ENCODE measurements at places on chromosomes 4 and X.

GRCh38 chr4:57117491-57117890 lies 7.3 kb upstream of the IGFBP7 start:
- DNase-seq: no peak

GRCh38 chrX:73289039-73289438 lies 74.4 kb upstream of the NAP1L2 start:
- DNase-seq: no peak

- no peak for DNase-seq
Measured at GRCh38 chr4:130054908-130055307, 959.0 kb downstream of the C4orf33 start.

DNA sequence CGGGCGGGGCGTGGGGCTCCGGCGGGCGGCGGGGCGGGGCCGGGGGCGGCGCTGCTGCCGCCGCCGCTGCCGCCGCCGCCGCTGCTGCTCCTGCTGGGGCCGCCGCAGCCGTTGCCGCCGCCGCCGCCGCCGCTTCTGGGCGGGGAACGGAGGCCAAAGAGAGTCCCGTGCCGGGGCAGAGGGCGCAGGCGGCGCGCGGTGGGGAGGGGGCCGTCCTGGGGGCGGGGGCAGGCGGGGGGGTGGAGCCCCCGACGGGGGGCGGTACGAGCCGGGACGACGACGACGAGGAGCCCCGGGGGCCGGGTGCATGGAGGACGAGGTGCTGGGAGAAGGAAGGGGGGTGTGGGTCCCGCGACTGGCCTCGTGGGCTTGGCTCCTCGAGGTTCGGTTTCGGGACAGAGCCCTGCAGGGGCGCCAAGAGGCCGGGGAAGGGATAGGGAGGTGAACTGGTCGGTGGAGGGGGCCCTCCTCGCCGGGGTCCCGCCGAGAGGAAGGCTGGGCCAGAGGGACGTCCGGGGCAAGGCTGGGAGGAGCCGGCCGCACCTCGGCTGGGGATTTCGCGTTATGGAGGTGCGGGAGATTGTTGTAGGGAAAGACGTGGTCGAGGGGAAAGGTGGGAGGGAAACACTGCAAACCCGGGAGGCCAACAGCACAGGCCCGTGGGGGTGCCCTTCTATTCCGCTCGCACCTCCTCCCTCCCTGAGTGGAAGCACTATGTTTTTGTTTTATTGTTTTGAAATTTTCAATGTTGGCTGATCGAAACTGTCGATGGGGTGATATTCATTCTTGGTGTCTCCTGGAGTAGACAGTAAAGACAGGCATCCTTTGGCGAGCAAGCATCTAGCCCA lies 1.9 kb downstream of the BCORL1 start:
- no peak for DNase-seq

DNA sequence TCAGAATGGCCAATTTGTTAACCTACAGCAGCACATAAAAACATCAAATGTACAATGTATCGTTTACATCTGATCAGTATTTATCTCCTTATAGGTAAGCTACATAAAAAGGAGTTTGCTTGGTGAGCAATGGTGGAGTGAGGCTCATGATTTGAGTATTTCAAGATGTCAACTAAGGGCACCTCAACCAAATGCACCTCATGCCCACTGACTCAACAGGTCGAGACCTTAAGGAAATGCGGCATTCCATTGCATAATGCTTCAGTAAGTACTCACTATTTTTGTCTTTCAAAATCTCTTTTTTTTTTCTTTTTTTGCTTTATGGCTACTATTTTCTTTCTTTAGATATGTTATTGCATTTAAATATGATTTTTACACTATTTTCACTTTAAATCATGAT lies 181.0 kb upstream of the TLL1 start:
- DNase-seq: no peak

DNA sequence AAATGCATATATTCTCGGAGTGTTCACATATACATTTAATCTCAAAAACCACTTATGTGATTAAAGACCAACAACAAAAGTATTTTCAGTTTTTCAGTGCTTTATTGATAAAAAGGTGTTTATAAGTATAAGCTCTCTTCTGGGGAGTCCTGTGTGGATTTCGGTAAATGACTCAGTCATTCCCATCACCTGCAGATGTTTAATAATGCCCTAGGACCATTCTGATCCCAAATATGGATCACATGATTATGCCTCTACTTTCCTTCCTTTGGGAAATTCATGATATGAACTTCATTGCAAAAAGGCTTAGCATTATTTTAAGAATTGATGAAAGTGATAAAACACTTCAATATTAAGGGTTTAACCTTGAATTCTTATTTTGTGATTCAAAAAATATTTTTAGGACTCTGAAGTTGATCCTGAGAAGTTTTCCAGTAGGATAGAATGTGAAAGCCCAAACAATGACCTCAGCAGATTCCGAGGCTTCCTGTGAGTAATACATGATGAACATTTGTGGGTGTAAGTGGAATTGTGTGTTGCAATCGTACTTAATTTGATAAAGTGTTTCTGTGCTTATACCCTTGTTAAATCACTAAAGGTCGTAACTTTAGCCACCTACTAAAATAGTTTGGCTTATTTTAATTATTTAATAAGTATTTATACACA lies 40.2 kb downstream of the ATP10D start:
- DNase-seq: no peak

GRCh38 chr4:26062215-26062614 lies 148.2 kb downstream of the SMIM20 start:
- no peak for DNase-seq

DNA sequence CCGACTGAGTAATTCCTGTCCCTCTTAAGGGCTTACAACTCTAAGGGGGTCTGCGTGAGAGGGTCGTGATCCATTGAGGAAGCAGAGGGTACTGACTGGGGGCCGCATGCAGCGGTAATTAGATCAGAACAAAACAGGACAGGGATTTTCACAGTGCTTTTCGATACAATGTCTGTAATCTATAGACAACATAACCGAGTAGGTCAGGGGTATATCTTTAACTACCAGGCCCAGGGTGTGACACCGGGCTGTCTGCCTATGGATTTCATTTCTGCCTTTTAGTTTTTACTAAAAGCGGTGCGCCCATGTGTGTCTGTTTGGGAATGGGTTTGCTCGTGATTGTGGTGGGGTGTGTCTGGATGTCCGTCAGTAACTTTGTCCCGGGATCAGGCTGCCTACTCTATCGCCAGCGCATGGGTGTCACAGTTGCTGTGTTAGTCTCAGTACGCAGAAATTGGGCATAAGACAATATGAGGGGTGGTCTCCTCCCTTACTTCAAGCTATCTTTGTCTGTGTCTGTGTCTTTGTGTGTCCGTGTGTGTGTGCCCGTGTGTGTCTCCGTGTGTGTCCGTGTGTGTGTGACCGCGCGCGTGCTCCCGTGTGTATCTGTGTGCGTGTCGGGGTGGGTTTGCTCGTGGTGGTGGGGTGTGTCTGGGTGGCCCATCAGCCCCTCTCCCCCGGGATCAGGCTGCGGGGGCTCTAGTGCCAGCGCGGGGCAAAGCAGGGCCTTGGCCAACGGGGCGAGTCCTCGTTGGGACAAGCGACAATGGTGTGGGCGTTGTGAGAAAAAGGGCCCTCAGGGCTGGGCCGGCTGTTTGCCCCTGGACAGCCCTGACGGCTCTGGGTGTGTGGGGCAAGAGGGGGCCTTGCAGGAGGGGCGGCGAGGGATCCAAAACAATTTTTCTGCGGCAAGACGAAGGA lies 10.4 kb downstream of the FRG2 start:
- DNase-seq: no peak

- DNase-seq: no peak
Measured at GRCh38 chr4:185002784-185003183, 15.5 kb upstream of the HELT start.

DNA sequence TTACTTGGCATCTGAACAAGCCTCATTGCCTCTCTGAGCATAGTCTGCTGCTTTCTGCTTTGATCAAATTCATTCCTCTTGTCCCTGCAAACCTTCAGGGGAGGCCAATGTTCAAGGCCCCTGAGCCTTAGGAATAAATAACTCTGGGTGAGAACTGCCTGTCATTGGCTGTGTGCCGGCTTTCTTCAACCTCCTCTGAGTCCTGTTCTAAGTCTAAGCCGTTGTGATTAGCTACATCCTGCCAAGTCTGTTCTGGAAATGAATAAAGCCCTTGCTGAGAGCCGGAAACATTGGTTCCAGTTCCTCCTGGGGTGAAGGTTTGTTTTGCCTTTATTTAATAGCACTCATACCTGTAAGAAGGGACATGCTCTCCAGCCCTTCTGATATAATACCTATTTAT lies 13.8 kb downstream of the RNF4 start:
- no peak for DNase-seq

- DNase-seq: no peak
Measured at GRCh38 chr4:173345648-173346047, 11.5 kb upstream of the HMGB2 start.

- no peak for DNase-seq
Measured at GRCh38 chr4:38106886-38107514, 146.8 kb downstream of the PTTG2 start.

DNA sequence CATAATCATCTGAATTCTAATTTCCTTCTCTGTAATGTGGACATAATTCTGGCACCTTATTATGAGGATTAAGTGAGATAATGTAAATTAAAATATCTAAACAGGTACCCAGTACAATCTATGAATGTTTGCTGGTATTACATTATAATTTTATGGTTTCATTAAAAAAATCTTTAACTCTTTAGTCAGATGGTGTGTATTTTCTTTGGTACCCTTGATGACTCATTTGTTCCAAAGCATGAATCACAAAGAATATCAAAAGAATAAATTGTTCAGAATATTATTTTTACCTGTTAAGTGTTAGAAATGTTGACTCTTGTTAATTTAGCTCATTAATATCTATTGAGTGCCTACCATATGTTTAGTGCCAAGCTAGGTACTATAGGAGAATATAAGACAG lies 74.3 kb downstream of the SNX25 start:
- no peak for DNase-seq

DNA sequence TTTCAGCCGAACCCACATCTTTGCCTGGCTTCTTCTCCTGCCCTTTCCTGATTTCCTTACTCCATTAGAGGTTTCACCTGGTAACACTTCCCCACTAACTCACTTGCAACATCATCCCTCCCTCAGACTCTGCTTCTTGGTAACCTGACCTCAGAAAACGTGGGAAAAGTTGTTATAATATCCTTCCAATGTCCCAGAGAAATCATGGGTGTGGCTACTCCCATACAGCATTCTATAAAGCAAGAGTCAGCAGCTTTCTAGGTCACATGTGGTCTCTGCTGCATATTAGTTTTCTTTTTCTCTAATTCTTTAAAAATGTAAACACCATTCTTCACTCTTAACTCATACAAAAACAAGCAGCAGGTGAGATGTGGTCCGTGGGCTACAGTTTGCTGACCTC lies 283.1 kb upstream of the MAOA start:
- no peak for DNase-seq

- no peak for DNase-seq
Measured at GRCh38 chrX:154002215-154002719, 17.4 kb downstream of the IRAK1 start.

GRCh38 chr4:25904748-25905082 lies 9.3 kb upstream of the SMIM20 start:
- no peak for DNase-seq

GRCh38 chr4:116357758-116358157 lies 727.6 kb downstream of the TRAM1L1 start:
- DNase-seq: no peak

DNA sequence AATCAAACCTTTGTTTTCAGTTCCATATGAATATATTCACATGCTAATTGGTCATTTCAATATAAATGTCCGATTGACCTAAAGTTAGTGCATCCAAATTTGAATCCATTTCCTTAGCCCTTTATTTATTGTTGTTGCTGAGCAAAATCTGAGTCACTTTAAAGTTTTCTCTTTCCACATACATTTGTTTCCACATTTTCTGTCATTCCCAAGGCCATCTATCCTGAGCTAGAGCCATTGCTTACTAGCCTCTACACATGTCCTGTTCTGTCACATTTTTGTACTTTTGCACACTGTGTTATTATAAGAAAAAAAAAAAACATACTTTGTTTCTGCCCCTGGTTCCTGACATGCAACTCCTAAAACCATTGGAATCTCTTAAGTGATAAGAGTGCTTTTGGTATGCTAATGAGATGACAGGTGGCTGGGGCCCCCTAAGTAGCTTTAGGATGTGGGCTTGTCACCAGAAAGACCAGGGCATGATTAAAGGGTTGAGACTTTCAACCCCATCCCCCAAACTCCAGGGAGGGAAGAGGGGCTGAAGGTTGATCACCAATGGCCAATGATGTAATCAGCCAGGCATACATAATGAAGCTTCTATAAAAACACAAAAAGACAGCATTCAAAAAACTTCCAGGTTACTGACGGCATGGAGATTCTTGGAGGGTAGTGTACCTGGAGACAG lies 353.3 kb upstream of the MAGEB16 start:
- no peak for DNase-seq

GRCh38 chr4:183445097-183445428 lies 627 bp downstream of the CDKN2AIP start:
- DNase-seq: no peak

GRCh38 chr4:83011689-83012199 lies 1.1 kb upstream of the LIN54 start:
- no peak for DNase-seq

GRCh38 chrX:15849555-15849954 lies 5.1 kb downstream of the AP1S2 start:
- no peak for DNase-seq

GRCh38 chr4:81694176-81694913 lies 222.6 kb upstream of the RASGEF1B start:
- no peak for DNase-seq

DNA sequence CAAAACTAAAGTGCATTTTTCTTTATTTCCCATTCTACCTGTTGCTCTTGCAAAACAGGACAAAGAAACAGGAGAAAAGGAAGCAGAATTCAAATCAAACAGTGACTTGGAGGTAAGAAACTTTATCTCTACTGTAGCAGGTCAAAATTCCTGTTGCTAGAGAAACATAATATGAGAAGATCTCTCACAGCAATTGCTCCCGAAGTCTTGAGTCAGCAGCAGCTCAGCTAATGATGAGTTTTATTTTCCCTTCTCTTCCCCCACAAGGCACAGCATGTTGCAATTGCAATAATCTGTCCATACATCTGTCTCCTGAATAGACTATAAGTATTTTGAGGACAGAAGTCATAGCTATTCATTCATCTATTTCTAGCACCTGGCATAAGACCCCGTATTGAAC lies 112.7 kb downstream of the CLNK start:
- no peak for DNase-seq

DNA sequence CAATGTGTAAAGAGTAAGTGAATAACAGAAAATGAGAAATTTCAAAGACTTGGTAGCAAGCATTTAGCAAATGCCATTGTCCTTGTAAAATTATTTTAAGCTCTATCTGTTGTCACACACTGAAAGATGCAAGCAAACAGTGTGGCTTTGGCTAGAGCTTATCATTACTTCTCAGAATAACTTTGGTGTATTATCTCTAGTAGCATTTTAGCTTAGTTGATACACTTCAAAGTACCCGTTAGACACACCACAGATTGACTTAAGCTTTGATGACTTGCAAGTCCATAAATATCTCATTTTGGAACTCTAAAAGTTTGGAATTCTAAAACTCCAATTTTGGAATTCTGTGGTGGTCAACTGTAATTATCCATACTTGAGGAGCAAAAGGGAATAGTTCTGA lies 98.6 kb downstream of the PDLIM5 start:
- DNase-seq: no peak

GRCh38 chr4:2963966-2964471 lies 648 bp downstream of the GRK4 start:
- DNase-seq: no peak
